ENCODE measurements at places on chromosomes 12 and 14. TPM values are rescaled to one million over a fixed set of nuclear protein-coding genes. Genes with fewer than 3 reads are reported as not detected.

Gene TCL1B
- not detected for total RNA-seq

Gene RBMS2
- 27.4 TPM for total RNA-seq

Gene GPR135
- 8.5 TPM for total RNA-seq

Gene UTP20
- total RNA-seq = 11.8 TPM

Gene PFDN5
- 540 TPM for total RNA-seq

Gene ARHGEF25
- 140 TPM for total RNA-seq

Gene NYNRIN
- total RNA-seq = 9.3 TPM

Gene SOX5
- 6.4 TPM for total RNA-seq

Gene PPP4R4
- total RNA-seq = 0.62 TPM

Gene GAS2L3
- 2.5 TPM for total RNA-seq

Gene KICS2
- 6.7 TPM for total RNA-seq

Gene PPFIA2
- total RNA-seq = 25.2 TPM

Gene BCL11B
- under 0.01 TPM for total RNA-seq

Gene NGB
- total RNA-seq = 2.0 TPM

Gene PTGDR
- total RNA-seq = 0.50 TPM

Gene GLT8D2
- 13.3 TPM for total RNA-seq

Gene KLHDC2
- 97.9 TPM for total RNA-seq

Gene NINJ2
- 0.78 TPM for total RNA-seq

Gene SLC39A5
- total RNA-seq = not detected

Gene DAO
- total RNA-seq = 2.5 TPM

Gene NELL2
- not detected for total RNA-seq

Gene AQP5
- not detected for total RNA-seq

Gene FOXA1
- total RNA-seq = not detected

Gene KCNJ8
- total RNA-seq = 28.2 TPM

Gene KRT5
- 4.6 TPM for total RNA-seq

Gene CD4
- total RNA-seq = 15.2 TPM

Gene B4GALNT3
- total RNA-seq = 1.6 TPM

Gene WNT1
- total RNA-seq = not detected

Gene ITGA7
- 206 TPM for total RNA-seq

Gene NEUROD4
- not detected for total RNA-seq

Gene APOLD1
- 20.4 TPM for total RNA-seq

Gene SERPINA3
- 263 TPM for total RNA-seq

Gene SLC35E3
- total RNA-seq = 15.1 TPM

Gene WDR89
- total RNA-seq = 16.4 TPM

Gene TESPA1
- 3.2 TPM for total RNA-seq

Gene FKBP4
- 36.6 TPM for total RNA-seq

Gene NAV3
- total RNA-seq = 4.6 TPM

Gene TAS2R9
- not detected for total RNA-seq

Gene SAMD15
- 1.5 TPM for total RNA-seq

Gene SYCP3
- not detected for total RNA-seq

Gene IAPP
- not detected for total RNA-seq

Gene KLRF2
- not detected for total RNA-seq
